ENCODE measurements at places on chromosomes 4 and X.

- no peak for DNase-seq
Observed at GRCh38 chr4:54840430-54840829, 182.7 kb downstream of the KIT start.

DNA sequence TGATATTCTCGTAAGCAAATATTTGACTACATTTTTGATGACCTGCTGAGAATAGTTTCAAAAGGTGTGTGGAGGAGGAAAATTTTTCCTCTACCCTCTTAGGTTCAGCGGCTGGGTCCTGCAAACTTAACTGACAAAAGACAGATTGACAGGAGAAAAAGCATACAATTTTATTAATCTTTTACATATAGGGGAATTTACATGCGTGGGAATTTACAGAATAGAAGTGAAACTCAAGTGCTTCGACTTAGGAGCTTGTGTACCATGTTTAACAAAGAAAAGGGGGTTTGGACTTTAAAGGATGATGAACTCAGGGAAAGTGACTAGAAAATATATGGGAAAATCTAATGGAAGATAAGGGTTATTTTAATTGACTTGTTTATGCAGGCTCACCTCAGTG lies 2.5 kb downstream of the HERC6 start:
- no peak for DNase-seq

- DNase-seq = no peak
Observed at GRCh38 chr4:181008164-181008563, 1235.0 kb upstream of the TENM3 start.

- no peak for DNase-seq
Observed at GRCh38 chrX:149909324-149910177, 19.8 kb upstream of the HSFX4 start.

DNA sequence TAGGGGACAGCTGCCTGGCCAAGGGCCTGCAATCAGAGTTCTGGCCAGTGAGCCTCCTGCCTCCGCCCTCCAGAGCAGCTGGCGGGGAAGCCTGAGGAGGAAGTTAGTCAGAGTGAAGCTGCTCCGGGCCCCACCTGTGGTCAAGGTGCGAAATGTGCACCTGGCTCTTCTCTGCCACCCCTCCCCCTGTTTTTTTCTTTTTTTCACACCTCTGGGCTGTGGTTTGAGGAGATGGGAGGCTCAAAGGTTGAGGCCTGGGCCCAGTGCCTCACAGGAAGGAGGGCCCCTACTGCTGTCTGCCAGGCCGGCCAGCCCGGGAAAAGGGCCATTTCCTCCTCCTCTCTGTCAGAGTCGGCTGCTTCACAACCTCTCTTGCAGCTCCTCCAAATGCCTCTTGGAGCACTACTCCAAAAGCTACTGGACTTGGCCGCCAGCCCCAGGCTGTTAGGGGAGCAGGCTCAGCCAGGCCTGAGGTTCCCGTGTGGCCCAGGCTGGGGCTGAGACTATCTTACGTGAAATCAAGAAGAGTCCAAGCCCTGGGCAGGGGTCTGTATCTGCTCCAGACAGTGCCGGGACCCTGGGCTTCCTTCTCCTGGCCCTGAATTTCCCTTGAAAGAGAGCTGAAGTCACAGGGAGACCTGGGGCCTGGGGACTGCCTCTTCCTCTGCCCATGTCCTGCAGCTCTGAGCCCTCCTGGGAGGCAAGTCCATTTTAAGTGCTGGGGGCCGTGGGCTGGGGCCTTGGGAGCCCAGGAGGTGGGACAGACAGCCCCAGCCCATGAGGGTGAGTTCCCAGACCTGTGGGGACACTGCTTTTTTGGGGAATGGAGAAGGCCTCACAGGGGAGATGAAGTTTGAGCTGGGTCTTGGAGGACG lies 4.5 kb upstream of the CXCR3 start:
- DNase-seq = no peak

DNA sequence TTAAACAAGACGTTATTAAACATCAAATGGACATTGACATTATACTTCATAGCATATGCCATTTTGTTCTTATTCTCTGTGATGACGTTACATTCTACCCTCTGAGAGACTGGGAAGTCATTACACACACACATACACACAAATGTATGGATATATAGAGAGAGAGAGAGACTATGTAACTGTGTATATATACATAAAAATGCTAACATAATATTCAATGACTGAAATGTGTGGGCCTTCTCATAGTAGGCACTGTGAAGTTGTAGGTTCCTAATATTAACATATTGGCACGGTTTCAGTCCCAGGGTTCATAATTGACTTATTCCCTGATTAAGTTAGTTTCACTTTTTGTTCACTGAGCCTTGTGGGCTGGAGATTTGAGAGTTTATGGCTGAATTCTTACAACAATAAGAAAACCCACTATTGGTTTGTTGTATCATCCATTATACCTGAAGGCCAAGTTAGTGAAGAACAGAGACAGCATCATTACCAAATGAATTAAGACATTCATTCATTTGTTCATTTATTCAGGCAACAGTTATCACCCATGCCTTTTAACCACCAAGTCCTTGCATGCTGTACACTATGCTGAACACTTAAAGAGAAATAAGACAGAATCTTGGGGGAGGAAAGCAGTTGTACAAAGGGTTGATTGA lies 68.5 kb downstream of the GAB1 start:
- no peak for DNase-seq

DNA sequence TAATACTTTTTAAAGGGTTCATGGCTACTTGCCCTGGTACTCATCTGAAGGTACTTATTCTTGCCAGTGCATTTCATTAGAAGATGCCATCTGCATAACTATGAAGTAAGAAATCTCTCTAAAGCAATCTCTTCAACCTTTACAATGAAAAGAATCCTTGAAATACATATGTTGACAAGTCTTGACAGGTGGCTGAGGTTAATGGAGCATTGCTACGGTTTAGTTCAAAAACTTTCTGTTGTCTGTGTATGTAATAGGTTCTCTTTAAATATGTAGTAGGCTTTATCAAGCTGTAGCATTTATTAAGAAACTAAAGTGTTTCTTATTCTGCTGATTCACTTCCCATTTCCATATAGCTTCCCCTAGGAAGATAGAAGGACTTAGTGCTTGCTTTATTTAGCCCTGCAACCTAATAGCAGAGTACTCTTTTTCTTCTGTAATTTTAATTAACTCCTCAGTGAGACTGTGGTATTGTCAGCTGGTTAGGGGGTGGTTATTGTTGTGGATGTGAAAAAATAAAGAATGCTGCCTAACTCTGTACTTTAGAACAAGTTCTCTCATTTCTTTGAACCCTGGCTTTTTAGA lies 39.3 kb downstream of the SLAIN2 start:
- no peak for DNase-seq

GRCh38 chr4:139540161-139540560 lies 15.9 kb downstream of the SETD7 start:
- no peak for DNase-seq

- DNase-seq = no peak
Observed at GRCh38 chrX:20066968-20067708, 49.6 kb downstream of the MAP7D2 start.

GRCh38 chr4:78753091-78753490 lies 23.1 kb upstream of the BMP2K start:
- no peak for DNase-seq

- no peak for DNase-seq
Observed at GRCh38 chr4:158371158-158371557, 150.5 kb upstream of the RXFP1 start.

DNA sequence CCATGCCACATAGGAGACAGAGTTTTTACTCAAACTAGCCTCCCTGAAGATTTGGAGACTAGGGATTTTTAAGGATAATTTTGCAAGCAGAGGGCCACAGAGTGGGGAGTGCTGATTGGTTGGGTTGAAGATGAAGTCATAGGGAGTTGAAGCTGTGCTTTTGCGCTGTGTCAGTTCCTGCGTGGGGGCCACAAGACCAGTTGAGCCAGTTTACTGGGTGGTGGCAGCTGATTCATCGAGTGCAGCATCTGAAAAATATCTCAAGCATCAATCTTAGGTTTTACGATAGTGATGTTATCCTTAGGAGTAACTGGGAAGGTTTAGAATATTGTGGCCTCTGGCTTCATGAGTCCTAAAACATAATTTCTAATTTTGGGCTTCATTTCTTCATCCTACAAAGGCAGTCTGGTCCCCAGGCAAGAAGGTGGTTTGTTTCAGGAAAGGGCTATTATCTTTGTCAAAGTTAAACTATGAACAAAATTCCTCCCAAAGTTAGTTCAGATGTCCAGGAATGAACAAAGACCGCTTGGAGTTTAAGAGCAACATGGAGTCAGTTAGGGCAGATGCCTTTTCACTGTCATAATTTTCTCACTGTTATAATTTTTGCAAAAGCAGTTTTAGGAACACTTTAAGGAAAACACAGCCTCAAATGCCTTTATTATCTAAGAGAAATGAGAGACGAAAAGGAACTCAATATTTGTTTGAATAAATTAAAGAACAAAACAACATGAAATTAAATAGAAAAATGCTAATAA lies 960.8 kb upstream of the PRKX start:
- no peak for DNase-seq

DNA sequence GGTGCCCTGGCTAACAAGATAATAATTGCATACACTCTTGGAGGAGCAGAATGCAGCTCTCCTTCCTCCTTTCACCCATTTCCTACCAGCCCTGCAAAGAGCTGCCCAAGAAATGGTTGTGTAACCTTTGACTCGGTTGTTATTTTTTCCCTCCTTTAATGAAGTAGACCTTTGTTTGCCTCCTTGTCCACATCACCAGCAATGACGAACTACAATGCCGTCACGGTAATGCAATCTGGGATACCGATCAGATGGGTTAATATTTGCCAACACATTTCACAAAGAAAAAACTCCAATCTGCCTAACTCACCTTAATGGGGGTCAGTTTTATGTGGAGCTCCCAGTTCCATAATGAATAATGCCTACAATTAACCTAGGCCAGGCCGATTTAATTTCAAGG lies 32.0 kb downstream of the GPRIN3 start:
- DNase-seq = no peak

DNA sequence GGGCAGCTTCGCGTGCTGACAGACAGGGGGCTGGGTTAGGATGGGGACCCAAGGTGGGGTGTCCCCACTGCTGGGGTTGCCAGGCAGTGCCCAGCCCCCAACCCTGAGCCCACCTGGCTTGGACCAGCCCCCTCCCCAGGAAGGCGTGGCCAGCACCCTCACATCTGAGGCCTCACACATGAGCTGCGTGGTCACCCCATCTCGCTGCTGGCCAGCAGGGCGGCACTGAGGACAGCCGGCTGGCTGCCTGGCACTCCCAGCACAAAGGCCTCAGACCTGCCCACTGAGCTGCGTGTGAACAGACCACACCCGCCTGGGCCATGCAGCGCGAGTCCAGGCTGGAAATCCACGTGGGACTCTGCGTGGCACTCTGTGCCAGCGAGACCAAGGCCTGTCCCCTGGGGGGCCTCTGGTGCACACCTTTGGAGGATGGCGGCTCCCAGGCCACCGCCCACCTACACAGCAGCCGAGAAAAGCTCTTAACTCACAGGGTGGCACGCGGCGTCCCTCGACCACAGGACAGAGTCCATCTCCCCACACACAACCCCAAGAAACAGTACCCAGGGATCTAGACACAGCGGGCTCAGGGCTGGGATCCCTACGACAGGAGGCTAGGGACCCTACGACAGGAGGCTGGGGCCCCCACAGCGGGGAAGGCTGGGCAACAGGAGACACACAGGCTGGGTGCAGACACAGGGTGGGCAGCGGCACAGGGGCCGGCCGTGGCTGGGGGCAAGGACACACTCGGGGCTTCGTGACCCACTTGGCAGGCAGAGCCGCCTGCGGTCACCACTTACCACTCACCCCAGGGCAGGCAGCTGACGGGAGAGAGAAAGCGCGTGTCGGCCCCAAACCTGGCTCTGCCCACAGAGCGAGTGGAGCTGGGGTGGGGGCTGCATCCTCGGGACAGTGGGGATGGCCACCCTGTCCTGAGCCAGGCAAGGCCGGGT lies 9.8 kb downstream of the DGKQ start:
- no peak for DNase-seq

DNA sequence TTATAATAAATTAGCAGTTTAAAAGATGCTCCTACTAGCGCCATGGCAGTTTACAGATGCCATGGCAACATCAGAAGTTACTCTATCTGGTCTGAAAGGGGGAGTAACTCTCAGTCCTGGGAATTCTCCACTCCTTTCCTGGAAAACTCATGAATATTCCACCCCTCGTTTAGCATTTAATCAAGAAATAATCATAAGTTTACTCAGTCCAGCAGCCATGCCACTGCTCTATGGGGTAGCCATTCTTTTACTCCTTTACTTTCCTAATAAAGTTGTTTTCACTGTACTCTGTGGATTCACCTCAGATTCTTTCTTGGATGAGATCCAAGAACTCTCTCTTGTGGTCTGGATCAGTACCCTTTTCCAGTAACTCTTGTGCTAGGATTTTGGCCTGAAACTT lies 52.3 kb downstream of the GUCY1B1 start:
- DNase-seq = no peak

DNA sequence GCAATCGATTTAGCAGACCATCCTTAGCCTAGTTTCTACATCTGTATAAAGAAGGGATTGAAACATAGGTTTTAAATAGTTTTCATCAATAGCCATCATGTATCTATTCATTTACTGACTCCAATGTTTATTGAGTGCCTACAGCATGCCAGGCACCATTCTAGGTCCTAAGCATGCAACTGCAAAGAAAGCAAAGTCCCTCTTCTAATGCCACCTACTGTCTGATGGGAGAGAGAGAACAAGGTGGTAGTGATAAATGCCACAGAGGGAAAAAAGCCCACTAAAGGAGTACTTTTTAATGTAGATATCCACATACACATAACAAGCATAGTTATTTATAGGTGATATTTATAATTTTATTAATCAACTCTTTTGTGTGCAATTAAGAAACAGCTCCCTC lies 67.6 kb upstream of the PPARGC1A start:
- DNase-seq = no peak

DNA sequence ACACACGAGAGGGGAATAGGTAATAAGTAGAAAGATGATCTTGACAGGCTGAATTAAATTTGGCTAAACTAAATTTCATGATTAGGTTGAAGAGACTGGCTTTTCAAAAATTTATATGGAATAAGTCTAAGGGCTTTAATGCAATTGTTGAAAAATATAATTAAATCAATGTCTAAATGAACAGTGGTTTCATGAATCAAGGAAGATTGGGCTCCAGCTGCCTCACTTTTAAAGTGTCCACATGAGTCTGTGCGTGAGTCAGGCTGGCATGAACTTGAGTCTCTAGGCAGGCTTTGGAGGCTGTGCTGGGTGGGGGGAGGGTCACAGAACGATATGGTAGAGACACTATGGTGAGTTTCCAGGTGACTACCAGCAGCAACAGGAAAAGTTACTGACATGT lies 111.9 kb downstream of the SORBS2 start:
- no peak for DNase-seq

DNA sequence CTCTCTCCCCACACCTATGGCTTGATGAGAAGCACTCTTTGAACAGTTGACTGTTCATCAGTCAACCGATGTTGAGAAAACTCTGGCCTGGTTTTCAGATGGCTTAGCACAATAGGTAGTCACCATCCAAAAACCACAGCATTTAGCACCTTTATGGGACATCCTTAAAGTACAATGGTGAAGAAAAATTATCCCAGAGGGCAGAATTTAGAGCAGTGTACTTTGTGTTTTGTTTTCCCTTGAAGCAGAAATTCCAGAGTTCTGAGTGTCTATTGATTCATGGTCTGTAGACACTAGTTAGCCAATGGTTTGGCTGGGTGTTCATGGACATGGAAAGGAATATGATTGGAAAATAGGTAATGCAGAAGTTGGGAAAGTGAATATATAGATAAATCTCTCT lies 487.0 kb downstream of the PDHA2 start:
- DNase-seq = no peak

- DNase-seq = no peak
Observed at GRCh38 chr4:73663576-73663975, 43.3 kb upstream of the RASSF6 start.

GRCh38 chrX:66632473-66632872 lies 6.4 kb downstream of the EDA2R start:
- DNase-seq = no peak
